ENCODE measurements at places on chromosomes 16 and 17. TPM values are rescaled to one million over a fixed set of nuclear protein-coding genes. Genes with fewer than 3 reads are reported as not detected.

- no peak for DNase-seq
These were observed 5.8 kb upstream of the ARMC5 start for GRCh38 chr16:31453255-31454204.

DNA sequence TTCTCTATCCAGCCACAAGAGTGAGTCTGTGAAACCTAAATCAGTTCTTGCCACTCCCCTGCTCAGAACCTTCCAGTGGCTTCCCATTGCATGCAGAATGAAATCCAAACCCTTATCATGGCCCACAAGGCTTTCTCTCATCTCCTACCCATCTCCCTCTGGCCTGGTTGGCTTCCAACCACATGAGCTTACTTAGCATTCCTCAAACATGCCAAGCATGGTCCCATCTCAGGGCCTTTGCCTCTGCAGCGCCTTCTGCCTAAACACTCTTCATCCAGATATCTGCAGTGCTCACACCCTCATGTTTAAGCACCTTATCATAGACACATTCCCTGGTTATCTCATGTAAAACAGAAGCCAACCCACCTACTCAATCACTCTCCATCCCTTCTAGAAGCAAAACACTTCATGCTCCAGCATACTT lies 15.5 kb downstream of the TK2 start:
- DNase-seq: no peak

GRCh38 chr17:28335959-28336871 lies 654 bp downstream of the TNFAIP1 start:
- DNase-seq: no peak

DNA sequence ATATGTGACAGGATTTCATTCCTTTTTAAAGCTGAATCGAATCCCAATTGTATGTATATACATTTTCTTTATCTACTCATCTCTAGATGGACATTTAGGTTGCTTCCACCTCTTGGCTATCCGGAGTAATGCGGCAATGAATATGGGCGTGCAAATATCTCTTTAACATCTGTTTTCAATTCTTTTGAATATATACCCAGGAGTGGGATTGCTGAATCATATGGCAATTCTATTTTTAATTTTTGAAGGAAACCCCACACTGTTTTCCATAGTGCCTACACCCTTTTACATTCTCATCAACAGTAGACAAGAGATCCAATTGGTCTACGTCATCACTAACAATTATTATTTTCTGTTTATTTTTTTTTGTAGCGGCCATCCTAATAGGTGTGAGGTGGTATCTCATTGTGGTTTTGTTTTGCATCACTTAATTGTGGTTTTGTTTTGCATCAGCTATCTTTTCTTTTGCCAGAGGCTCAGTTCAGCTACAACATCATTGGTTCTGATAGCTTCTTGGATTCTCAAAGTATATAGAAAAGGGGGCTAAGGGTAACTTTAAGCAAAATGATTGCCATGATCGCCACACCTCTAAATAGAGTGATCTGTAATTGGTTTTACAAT lies 25.6 kb upstream of the MAP2K6 start:
- DNase-seq: no peak

DNA sequence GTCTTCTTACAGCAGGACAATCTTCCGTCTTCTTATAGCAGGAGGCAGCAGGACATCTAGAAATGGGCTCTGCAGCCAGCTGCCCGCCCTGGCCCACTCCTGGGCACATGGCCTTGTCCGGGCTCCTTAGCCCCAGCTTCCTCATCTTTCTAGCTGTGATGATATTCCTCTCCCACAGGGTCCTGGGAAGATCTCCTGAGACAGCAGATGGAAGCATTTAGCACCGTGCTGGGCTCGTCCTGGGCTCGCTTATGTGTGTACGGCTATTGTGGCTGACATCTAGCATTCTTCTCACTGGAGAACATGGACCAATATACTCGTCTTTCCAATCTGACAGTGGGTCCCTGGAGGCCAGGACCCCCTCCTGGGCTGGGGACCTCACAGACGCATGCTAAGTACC lies 48.5 kb downstream of the TIMM22 start:
- no peak for DNase-seq

The SOST gene
- total RNA-seq: not detected

The BCO1 gene
- not detected for total RNA-seq
